Right atrium auricular region (tissue), 2 donors: ENCODE measurements at places on chromosomes 7 and 10. TPM values are rescaled to one million over a fixed set of nuclear protein-coding genes. Genes with fewer than 3 reads are reported as not detected.

FAM180A gene
- total RNA-seq: 5.9 TPM

- no peak overlapping the region for H3K4me3 ChIP-seq
- H3K4me1 ChIP-seq: no peaks in the 10 kb centered on the region
- no peaks in the 10 kb centered on the region for H3K36me3 ChIP-seq
- no peak overlapping the region for H3K27ac ChIP-seq
- H3K27me3 ChIP-seq: no peaks in the 10 kb centered on the region
- no peak for DNase-seq
Measured at GRCh38 chr10:26801274-26801673, 59.5 kb downstream of the ABI1 start.

GRCh38 chr10:80459047-80459865 is 5.1 kb downstream of the TSPAN14 start:
- peak; percentile 85 for DNase-seq
- H3K4me3 ChIP-seq: peak overlapping the region; percentile 6
- peaks cover 90% of the 10 kb centered on the region for H3K4me1 ChIP-seq

GRCh38 chr7:27198138-27198841 is 1.6 kb downstream of the HOXA13 start:
- no peak overlapping the region for H3K27ac ChIP-seq
- DNase-seq: no peak
- no peaks in the 10 kb centered on the region for H3K36me3 ChIP-seq
- H3K4me3 ChIP-seq: no peak overlapping the region

DNA sequence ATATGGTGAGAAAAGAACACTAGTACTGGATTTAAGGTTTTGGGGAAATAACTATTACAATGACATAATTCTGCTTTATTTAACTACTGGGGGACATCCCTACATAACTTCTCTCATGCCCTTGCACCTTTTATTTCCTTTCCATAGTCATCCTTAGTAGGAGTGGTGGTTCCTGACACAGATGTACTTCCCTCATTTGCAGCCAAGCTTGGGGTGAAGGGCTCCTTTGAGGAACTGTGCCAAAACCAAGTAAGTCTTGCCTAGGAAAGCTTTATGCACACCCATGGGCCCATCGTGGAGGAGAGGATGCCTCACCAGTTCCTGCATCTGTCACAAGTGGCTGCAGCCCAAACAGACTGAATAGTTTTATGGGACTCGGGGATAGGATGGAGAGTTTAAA is 20.6 kb downstream of the ZDHHC6 start:
- DNase-seq: no peak
- no peak overlapping the region for H3K4me3 ChIP-seq
- no peak overlapping the region for H3K27ac ChIP-seq
- H3K36me3 ChIP-seq: peaks cover 27% of the 10 kb centered on the region
- no peaks in the 10 kb centered on the region for H3K27me3 ChIP-seq
- no peaks in the 10 kb centered on the region for H3K4me1 ChIP-seq

DNA sequence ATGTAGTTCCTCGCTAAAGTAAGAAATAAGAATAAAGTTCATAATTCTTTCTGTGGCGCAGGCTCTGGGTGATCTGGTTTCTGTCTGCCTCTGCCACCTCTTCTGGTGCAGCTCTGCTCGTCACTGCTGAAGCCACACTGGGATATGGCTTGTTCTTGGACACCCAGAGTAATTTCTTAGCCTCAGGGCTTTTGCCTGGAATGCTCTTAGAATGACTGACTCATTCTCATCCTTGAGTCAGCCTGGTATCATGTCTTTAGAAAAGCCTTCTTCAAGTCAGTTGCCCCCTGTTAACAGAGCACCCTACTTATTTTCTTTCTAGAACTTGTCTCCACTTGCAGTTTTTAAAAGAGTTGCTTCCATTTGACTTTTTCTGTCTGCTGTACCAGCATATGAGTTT is 2.0 kb downstream of the ZSCAN25 start:
- no peak overlapping the region for H3K4me3 ChIP-seq
- H3K36me3 ChIP-seq: peaks cover 53% of the 10 kb centered on the region
- no peak for DNase-seq
- peaks cover 12% of the 10 kb centered on the region for H3K4me1 ChIP-seq
